B cell (primary cell): ENCODE measurements at places on chromosomes 7 and 10. TPM values are rescaled to one million over a fixed set of nuclear protein-coding genes. Genes with fewer than 3 reads are reported as not detected.
A peak's percentile ranks its signal among the peaks of the same experiment; 100 is the strongest.

DNA sequence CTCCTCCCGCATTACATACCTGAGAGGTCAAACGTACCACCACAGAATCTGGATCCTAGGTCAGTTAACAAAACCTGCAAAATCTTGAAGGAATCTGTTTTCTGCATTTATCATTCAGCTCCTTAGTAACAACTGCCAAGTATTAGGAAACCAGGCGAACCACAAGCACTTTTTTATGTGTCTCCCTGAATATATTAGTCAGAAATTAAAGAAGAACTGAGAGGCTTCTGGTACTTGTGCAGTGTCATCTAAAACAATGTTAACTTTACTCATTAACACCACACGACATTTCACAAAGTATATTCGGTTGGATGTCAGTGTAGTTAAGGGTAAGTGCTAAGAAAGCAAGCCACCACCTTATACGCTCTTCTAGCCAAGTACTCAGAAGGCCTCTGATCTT is 2.5 kb downstream of the CCDC6 start:
- peaks cover 58% of the 10 kb centered on the region for H3K4me1 ChIP-seq
- H3K27ac ChIP-seq, result no peak overlapping the region
- H3K36me3 ChIP-seq, result no peaks in the 10 kb centered on the region

GRCh38 chr7:40162516-40162915 is 27.7 kb downstream of the SUGCT start:
- H3K27ac ChIP-seq, result no peak overlapping the region
- H3K4me1 ChIP-seq, result no peaks in the 10 kb centered on the region
- no peaks in the 10 kb centered on the region for H3K27me3 ChIP-seq
- H3K4me3 ChIP-seq, result no peak overlapping the region

GRCh38 chr10:73731588-73732375 is 12.4 kb upstream of the SEC24C start:
- H3K27me3 ChIP-seq, result no peaks in the 10 kb centered on the region
- peaks cover 8% of the 10 kb centered on the region for H3K36me3 ChIP-seq
- no peak for DNase-seq
- H3K4me1 ChIP-seq, result peaks cover 7% of the 10 kb centered on the region
- H3K27ac ChIP-seq, result peak overlapping the region; percentile 86
- H3K4me3 ChIP-seq, result no peak overlapping the region

GRCh38 chr7:23247046-23247602 is 549 bp downstream of the GPNMB start:
- DNase-seq, result no peak
- H3K27me3 ChIP-seq, result peaks cover 48% of the 10 kb centered on the region
- no peak overlapping the region for H3K4me3 ChIP-seq
- H3K36me3 ChIP-seq, result no peaks in the 10 kb centered on the region

DNA sequence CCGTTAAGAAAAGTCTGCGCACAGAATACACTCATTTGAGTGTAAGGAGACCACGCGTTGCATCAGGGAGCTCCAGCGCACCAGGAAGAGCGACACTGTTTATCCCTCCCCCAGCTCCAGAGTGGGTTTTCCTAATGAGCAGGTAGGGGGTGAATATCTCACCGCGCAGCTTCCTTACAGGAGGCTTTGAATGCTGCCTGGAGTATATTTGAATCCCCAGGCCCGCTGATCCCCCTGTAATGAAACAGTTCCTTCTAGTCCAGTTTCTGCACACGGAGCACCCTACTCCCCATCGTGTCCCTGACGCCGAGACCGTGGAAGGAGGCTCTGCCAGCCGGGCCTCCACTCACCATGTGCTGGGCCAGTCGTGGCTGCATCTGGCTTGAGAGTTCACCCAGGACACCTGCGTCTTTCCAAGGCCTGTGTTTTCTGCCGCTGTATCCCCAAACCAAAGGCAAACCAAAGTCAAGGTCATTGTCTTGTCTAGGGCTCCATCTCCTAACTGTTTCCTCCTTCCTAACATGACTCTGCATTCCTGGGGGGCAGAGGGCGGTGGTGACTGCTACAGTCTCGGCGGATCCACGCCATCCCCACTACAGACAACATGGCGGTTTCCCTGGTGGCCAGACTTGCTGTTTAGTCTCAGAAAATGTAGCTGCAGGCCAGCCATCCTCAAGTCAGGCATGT is 167.8 kb downstream of the USP6NL start:
- H3K4me3 ChIP-seq, result no peak overlapping the region
- H3K4me1 ChIP-seq, result peaks cover 18% of the 10 kb centered on the region
- no peaks in the 10 kb centered on the region for H3K27me3 ChIP-seq
- H3K27ac ChIP-seq, result no peak overlapping the region

GRCh38 chr7:122802301-122802751 is 83.9 kb downstream of the CADPS2 start:
- DNase-seq, result no peak
- H3K27me3 ChIP-seq, result no peaks in the 10 kb centered on the region
- no peak overlapping the region for H3K4me3 ChIP-seq
- H3K27ac ChIP-seq, result no peak overlapping the region
- no peaks in the 10 kb centered on the region for H3K36me3 ChIP-seq

DNA sequence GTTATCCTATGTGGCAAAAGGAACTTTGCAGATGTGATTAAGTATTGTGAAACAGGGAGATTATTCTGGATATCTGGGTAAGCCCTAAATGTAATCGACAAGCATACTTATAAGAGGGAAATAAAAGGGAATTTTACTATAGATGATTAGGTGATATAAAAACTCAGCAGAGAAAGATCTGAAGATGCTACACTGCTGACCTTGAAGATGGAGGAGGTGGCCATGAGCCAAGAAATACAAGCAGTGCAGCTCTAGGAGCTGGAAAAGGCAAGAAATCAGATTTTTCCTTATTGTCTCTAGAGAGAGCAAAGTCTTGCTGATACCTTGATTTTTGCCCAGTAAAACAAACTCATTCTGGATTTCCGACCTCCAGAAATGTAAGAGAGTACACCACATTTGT is 67.7 kb downstream of the BRAF start:
- H3K27ac ChIP-seq, result no peak overlapping the region
- DNase-seq, result no peak
- peaks cover 4% of the 10 kb centered on the region for H3K4me1 ChIP-seq
- H3K36me3 ChIP-seq, result no peaks in the 10 kb centered on the region

DNA sequence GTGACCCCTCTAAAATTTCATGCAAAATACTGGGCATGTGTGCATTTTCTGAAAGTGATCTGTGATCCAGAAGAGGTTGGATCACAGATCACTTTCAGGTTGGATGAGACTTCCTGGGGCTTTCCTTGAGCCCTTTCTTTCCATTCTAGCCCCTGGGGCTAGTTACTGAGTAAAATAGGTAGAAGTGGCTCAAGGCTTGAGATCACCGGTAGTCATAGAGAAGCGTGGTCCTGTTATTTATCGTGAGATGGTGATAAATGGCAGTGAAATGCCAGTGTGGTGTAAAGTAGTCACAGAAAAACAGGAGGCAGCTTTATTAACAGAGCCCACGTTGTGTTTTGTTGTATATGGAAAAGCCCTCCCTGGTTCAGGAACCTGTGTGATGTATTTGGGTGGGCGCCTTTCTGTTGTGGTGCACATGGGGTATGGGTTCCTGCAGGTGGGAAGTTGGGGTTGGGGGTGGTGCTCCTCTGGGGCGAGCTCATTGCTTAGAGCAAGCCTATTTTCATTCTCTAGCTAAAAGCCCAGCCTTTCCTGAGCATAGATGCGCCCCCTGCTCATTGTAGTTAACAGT is 34.0 kb upstream of the SH2D4B start:
- no peak overlapping the region for H3K4me3 ChIP-seq
- peaks cover 18% of the 10 kb centered on the region for H3K36me3 ChIP-seq
- H3K4me1 ChIP-seq, result peaks cover 60% of the 10 kb centered on the region

- no peak overlapping the region for H3K4me3 ChIP-seq
- DNase-seq, result no peak
- no peaks in the 10 kb centered on the region for H3K36me3 ChIP-seq
- H3K27ac ChIP-seq, result no peak overlapping the region
Observed at GRCh38 chr7:55250313-55250712, 114.8 kb upstream of the LANCL2 start.

DNA sequence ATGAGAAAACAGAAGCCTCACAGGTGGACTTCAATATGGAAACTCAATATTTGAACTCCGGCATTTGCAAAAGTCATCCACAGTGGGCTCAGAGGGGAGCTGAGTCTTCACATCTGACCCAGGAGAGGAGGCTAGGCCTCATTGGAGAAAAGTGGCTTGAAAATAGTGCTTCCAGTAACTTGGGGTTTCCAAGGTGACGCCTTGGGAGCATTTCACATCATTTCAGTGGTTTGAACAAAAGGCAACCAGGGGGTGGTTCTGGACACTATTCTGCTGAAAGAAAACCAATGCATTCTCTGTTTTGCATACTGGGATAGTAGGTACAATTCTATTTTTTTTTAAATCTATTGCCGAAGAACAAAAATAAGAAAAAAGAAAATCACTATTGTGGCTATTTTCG is 599.2 kb upstream of the POM121L12 start:
- H3K27ac ChIP-seq, result no peak overlapping the region
- no peaks in the 10 kb centered on the region for H3K27me3 ChIP-seq
- no peaks in the 10 kb centered on the region for H3K4me1 ChIP-seq
- no peak overlapping the region for H3K4me3 ChIP-seq
- no peaks in the 10 kb centered on the region for H3K36me3 ChIP-seq

DNA sequence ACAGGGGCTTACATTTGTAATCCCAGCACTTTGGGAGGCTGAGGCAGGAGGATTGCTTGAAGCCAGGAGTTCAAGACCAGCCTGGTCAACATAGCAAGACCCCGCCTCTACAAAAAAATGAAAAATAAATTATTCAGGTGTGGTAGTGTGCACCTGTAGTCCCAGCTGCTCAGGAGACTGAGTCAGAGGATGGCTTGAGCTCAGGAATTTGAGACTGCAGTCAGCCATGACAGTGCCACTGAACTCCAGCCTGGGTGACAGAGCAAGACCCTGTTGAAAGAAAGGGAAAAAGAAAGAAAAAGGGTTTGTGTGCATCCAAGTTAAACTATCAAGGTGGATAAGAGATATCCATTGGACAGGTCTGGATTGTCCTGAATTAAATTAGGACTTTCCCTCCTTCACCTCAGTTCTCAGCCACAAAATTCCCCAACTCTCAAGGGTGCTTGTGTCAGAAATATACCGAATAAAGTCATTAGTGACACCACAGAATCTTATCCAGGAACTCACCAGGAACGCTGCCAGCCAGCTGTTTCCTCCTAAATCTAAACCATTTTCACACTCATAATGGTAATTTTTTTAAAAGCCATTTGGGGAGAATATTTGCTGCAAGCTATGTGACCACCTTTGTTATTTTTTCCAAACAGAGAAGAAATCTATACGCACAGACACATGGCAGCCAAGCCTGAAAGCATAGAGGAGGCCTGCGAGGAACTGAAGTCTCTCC is 12.0 kb downstream of the AFAP1L2 start:
- H3K27ac ChIP-seq, result no peak overlapping the region
- no peaks in the 10 kb centered on the region for H3K4me1 ChIP-seq
- no peak for DNase-seq
- H3K27me3 ChIP-seq, result no peaks in the 10 kb centered on the region
- no peak overlapping the region for H3K4me3 ChIP-seq

GRCh38 chr10:66639371-66639770 is 286.5 kb upstream of the LRRTM3 start:
- H3K4me3 ChIP-seq, result no peak overlapping the region
- H3K4me1 ChIP-seq, result no peaks in the 10 kb centered on the region
- H3K27me3 ChIP-seq, result no peaks in the 10 kb centered on the region
- no peak overlapping the region for H3K27ac ChIP-seq

GRCh38 chr7:3538041-3538440 is 237.0 kb downstream of the SDK1 start:
- H3K27me3 ChIP-seq, result no peaks in the 10 kb centered on the region
- no peak overlapping the region for H3K4me3 ChIP-seq
- H3K27ac ChIP-seq, result no peak overlapping the region
- H3K4me1 ChIP-seq, result no peaks in the 10 kb centered on the region
- no peak for DNase-seq

- DNase-seq, result no peak
- peaks cover 2% of the 10 kb centered on the region for H3K27me3 ChIP-seq
- H3K4me3 ChIP-seq, result no peak overlapping the region
- peaks cover 24% of the 10 kb centered on the region for H3K4me1 ChIP-seq
Observed at GRCh38 chr10:79065091-79065551, 3.6 kb upstream of the ZMIZ1 start.

The AKR1C2 gene
- polyA plus RNA-seq, result not detected in 2 replicates

The MALSU1 gene
- 20.8 and 22.3 TPM in 2 replicates for polyA plus RNA-seq

The NPC1L1 gene
- 0.07 and 0.10 TPM in 2 replicates for polyA plus RNA-seq

The ATAD1 gene
- polyA plus RNA-seq, result 6.1 and 14.0 TPM in 2 replicates

The OGDHL gene
- 0.07 TPM in 1 of 2 replicates, not detected in the other for polyA plus RNA-seq

The IRF5 gene
- polyA plus RNA-seq, result 63.8 and 91.3 TPM in 2 replicates

The HOXA13 gene
- not detected in 2 replicates for polyA plus RNA-seq

The RASSF4 gene
- 1.4 and 1.9 TPM in 2 replicates for polyA plus RNA-seq

The AEBP1 gene
- 20.2 and 36.1 TPM in 2 replicates for polyA plus RNA-seq

The HOGA1 gene
- polyA plus RNA-seq, result not detected in 2 replicates
